ENCODE measurements at places on chromosomes 11 and 22.

DNA sequence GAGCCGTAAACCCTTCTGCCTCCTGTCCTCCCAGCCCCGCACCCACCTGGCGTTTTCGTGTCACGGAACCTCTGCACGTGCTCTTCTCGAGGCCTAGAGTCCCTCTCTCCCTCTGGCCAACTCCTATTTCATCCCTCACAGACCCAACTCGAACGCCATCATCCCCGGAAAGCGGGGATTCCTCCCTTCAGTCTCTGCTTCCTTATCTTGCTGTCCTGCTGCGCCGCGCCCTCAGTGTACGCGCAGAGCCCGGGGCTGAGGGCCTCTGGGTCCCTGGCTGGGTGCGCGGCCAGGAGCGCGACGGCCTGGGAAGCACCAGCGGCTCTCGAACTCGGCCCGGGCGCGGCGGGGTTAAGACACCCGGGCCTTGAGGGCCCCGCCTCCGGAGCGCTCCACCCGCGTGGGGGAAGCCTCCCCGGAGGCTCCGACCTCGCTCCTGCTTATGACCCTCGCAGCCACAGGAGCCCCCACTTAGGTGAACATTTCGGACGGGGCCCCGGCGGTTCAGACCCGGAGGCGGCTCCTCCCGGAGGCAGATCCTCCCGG lies 398 bp upstream of the ATG16L2 start:
- peak; percentile 81 for DNase-seq

DNA sequence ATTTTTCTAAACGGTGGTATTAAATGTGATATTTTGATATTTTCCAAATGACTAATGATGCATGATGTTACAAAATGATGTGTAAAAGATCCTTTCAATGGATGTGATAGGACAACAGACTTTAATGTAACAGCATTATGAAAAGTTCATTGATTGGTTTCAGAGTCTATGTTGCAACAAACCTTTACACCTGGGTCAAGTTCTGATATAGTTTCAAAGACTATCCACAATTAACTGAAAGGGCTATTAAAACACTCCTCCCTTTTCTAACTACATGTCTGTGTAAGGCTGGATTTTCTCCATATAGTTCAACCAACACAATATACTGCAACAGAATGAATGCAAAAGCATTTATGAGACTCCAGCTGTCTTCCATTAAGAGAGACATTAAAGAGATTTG lies 35.7 kb downstream of the SMCO4 start:
- no peak for DNase-seq

GRCh38 chr11:115959081-115959486 lies 454.9 kb upstream of the CADM1 start:
- no peak for DNase-seq

DNA sequence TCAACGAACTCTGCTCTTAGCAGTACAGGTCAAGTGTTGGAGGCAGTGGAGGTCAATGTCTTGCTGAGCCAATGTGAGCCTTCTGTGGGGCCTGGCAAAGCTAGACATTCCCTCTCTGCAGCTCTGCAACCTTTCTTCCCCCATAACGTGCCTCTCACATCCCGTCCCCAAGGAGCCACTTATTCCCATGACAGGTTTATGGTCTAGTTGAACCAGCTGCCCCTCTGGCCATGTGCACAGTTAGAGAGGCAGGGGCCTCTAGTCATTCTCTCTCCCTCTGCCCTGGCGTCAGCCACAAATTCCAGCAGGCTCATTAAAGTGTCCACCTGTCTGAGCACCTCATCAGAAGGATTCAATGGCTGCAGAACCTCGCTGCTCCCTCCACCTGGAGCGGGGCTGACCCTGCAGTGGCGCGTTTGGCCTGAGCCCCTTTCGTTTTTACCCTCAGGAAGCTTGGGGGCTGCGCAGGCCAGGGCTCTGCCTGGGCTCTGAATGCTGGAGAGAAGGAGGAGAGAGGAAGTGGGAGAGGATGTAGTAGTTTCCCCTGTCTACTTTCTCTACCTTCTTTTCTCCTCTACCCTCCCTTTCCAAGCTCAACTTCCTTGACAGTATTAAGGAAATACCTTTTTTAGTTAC lies 302.1 kb upstream of the B3GAT1 start:
- no peak for DNase-seq

DNA sequence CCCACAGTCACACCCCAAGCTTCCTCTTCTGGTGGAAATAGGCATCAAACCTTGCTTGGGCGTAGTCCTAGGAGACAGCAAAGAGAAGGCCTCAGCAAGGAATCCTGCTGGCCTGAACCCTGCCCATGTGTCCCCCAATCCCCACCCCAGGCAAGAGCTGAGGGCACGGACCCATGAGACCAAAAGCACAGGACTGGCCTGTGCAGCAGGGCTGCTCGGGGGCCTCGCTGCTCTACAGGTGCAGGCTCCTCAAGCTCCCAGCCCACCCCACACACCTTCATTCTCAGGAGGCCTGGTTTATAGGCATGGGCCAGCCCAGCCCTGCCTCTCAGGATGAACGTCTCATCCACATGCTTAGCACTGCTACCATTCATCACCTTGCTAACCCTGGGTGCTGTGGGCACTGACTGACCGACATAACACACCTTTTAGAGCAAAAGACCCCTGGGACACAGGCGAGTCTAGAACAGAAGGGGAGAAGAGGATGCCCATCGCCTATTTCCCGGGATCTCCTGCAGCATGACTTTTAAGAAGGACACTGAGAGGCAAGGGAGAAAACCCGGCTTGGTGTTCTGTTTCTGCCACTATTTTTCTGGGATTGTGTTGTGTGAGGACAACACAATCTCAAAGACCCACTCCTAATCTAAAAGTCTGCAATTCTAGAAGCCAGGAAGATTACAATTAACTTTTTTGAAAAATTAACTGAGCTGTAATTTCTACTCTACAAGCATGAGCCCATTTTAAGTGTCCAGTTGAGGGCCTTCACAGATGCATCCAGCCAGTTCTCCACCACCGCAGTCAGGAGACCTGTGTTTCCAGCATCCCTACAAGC lies 15.4 kb downstream of the TCIRG1 start:
- DNase-seq = no peak

- DNase-seq = peak; percentile 21
Measured at GRCh38 chr22:36073476-36073875, 44.9 kb upstream of the RBFOX2 start.

GRCh38 chr11:15764948-15765347 lies 591.4 kb downstream of the SOX6 start:
- DNase-seq = no peak

- no peak for DNase-seq
Measured at GRCh38 chr11:103736315-103737036, 300.0 kb upstream of the DDI1 start.

DNA sequence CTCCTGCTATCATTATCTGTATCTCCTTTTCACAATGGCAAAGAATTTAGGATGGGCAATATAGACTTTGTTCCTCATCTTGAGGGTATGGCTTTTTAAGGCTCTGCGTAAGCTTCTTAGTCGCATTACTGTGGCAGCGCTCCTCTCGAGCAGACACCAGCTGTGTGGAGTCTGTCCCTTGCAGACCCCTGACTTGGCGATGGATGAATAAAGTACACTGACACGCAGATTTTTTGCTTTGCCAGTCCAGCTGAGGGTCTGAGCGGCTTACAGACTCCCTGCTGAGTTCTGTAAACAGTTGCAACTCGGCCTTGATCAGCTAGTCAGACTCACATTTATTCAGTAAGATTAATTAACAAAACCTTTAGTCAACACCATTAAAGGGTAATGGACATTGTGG lies 390.0 kb upstream of the CNTN5 start:
- DNase-seq = no peak

GRCh38 chr11:20138707-20139106 lies 21.6 kb downstream of the DBX1 start:
- DNase-seq = no peak

DNA sequence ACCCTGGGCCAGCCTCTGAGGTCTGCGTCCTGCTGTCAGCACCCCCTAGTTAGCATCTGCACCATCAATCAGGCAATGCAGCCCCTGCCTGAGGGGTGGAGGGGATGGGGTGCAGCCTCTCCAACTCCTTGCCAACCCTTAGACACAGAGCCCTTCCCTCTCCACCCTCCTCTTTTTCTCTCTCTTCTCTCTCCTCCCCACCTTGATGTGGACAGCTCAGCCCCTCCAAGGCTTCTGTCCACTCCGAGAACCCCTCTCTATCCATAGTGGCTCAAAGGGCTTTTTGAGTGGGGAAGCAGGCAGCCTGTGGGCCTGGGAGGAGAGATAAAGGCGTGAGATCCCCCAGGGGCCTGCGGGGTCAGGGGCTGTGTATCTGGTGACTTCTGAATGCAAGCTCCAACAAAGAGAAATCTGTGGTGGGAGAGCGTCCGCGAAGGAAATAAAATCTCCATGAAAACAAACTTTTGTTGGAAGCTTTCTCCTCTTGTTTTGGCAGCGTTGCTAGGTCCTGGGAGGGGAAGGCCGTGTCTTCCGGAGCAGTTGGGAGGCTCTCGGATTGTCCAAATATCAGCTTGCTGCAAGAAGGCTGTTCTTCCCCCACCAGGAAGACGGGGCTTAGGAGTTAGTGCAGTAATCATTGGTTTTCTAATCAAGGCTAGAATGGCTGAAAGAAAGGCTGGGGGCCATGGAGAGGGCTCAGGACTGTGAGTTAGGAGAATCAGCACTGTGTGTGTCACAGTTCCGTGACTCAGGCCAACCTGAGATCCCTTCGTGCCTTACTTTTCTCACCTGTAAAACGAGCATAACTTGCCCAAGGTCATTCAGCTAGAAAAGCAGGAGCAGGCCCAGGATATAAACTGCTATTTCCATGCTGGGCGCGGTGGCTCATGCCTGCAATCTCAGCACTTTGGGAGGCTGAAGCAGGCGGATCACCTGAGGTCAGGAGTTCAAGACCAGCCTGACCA lies 50.3 kb downstream of the PKNOX2 start:
- no peak for DNase-seq

GRCh38 chr22:31621507-31622124 lies 40.4 kb downstream of the PISD start:
- no peak for DNase-seq

DNA sequence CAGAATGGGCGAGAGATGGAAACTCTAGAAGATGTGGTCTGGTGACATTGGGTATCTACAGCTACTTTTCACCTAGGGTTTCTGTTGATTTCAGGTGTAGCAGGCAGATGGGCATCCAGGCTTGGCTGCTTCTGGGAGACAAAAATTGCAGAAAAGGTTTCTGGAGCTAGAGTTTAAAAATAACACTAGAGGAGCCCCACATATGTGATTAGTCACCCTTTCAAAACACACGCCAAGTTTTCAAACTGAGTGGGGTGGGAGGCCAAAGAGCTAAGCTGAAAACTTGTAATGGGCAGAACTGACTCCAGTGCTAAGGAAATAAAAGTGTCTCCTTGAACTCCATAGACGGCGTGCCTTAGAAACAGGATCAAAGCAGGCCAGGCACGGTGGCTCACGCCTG lies 80.8 kb downstream of the GRK3 start:
- DNase-seq = peak; percentile 56

DNA sequence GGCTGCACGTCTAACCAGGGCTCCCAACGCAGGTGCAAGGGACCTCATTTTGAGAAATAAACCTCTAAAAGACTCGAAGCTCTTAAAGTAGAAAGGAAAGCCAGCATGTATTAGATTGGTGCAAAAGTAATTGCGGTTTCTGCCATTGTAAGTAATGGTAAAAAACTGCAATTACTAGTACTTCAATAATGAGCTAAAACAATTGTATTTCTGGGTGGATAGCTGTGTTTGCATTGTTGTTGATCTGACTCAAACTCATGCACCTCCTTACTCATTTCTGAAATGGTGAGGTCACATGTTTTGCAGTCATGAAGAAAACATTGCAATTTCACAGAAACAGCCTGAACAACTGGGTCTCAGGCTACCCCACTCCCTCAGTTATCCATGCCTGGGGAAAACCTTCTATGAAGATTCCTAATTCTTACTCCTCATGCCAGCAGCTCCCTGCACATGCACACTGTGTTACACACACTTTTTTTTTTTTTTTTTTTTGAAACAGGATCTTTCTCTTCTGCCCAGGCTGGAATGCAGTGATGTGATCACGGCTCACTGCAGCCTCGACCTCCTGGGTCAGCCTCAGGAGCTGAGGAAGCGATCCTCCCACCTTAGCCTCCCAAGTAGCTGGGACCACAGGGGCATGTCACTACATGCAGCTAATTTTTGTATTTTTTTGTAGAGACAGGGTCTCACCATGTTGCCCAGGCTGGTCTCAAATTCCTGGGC lies 24.6 kb downstream of the VWCE start:
- DNase-seq = peak; percentile 75

DNA sequence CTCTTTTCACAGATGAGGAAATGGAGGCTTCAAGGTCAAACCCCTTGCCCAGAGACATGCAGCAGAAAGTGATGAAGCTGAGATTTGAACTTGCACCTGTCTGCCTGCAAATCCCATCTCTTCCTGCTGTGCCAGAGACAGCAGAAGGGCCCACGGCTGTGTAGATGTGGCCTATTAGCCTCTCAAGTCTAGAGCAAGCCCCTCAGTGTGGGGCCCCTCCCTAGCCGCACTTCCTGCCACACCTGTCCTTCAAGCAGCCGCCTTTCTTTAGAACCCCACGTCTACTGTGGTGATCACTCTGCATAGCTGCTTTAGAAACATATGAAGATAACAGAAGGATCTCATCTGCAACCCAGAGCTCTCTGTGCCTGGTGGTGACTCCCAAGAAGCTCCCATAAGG lies 41.2 kb upstream of the JAM3 start:
- DNase-seq = no peak

GRCh38 chr11:10659339-10660216 lies 34.0 kb downstream of the IRAG1 start:
- DNase-seq = peak; percentile 91

GRCh38 chr11:9314291-9315077 lies at the start of gene TMEM41B:
Gene TMEM41B, minus strand, starts transcription at chr11:9314593. Its CDS starts 152 bp downstream, at chr11:9314441.
- DNase-seq = peak; percentile 100

DNA sequence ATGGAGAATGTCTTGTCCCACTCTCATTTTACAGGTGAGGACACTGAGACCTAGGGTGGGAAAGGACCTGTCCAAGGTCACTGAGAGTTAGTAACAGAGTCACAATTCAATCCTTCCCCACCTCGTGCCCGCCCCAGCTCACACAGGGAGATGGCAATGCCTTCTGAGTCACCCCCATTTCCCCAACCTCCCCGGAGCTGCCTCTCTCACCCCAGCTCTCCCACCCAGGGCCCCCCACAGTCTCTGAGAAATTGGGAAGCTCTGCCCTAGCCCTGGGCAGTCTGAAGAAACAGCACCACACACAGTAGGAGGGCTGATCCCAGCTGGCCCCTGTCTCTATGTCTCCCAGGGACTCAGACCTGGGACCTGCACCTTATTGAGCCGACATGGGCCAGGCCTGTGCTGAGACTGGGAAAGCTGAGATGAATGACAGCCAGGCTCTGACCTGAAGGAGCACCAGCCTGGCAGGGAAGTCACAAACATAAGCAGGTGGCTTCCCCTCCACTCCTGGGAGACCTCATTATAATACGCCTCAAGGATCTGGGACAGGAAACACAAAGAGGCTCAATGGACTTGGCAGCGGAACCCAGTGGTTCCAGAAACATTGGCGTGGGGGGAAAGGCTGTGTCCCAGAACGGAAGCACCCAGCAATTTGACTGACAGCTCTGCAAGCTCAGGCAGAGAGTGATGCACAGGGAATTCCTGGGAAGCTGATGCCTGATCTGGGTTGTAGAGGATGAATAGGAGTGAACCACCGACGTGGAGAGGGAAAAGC lies 51.0 kb downstream of the CD6 start:
- no peak for DNase-seq

Measured in AG08395 (cell line).